ENCODE measurements at places on chromosomes 6 and 20.

DNA sequence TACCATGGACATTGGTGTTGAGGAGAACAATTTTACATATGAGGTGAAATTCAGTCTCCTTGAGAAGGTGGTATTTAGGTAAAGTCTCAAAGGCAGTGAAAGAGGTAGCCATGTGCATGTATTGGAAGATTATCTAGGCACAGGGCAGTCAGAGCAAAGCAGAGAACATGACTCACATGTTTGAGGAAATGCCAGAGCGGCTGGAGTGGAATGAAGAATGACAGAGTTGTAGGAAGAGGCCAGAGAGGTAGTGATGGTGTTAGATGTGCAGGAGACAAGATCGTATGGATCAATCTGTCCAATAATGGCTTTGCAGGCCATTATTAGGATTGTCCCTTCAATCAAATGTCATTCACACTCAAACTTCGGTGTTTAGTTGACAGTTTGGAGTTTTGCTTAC lies 449.4 kb upstream of the PTCHD4 start:
- peak; percentile 61 for DNase-seq

DNA sequence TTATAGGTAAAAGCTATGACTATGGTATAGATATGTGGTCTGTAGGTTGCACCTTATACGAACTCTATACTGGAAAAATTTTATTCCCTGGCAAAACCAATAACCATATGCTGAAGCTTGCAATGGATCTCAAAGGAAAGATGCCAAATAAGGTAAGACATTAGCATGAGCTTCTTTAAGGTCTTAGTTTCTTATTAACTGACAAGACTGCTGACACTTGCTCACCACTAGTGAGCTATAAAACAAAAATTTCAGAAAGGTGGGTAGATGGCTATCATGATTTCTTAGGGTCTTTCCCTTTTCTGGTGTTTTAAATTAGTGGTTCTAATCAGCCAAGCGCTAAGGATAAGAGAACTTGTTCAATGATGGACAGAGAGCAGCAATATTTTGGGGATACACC lies 21.9 kb downstream of the FAM217A start:
- no peak for DNase-seq

DNA sequence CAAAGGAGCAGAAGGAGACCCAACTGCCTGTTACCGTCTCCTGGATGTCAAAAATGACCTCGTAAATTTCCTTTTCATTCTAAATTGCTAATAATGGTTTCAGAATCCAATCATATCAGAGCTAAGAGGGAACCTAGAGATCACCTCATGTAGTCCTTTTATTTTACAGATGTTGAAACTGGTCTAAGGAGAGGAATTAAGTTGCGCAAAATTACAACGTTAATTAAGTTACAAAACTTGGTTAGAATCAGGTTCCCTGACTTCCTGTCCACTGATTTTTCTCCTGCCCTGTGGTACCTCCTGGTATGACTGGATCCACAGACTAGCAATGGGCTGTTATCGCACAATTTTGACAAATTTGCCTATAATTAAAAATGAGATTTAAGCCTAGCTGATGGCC lies 9.0 kb upstream of the STK38 start:
- no peak for DNase-seq

DNA sequence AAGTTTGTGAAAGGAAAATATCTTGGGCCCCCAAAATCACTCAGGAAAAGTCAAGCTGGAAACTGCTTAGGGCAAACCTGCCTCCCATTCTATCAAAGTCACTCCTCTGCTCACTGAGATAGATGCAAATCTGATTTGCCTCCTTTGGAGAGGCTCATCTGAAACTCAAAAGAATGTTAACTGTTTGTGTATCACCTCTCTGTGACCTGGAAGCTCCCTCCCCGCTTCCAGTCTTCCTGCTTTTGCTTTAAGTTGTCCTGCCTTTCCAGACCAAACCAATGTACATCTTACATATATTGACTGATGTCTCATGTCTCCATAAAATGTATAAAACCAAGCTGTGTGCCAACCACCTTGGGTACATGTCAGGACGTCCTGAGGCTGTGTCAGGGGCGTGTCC lies 331.4 kb upstream of the QKI start:
- DNase-seq, result no peak

DNA sequence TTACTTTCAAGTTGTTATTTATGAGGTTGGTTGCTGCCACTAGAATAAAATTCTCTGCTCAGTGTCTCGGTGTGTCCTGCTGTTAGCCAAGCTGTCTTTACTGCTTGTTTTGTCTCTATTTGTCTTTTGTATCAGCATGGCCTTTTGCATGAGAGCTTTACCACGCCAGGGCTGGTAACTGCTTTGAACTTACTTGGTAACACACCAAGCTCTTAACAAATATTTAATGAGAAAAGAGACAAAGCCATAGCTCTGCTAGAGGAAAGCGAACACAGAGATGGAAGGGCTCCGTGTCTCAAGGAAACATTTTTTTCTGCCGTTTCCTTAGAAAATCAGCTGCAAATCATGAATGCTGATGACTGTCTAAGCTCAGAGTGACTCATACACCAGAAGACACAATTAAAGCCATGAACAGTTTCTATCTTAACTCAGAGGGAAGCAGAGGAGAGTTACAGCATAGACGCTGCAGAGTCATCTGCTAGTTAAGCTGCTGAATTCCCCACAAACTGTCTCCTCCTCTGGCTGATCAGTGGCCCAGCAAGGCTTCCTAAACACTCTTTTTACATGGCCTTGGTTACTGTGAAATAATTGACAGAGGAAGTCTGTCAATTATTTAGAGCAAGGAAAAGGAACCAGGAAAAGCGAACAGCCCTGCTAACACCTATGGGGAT lies 44.8 kb downstream of the AGPAT4 start:
- DNase-seq, result peak; percentile 81

DNA sequence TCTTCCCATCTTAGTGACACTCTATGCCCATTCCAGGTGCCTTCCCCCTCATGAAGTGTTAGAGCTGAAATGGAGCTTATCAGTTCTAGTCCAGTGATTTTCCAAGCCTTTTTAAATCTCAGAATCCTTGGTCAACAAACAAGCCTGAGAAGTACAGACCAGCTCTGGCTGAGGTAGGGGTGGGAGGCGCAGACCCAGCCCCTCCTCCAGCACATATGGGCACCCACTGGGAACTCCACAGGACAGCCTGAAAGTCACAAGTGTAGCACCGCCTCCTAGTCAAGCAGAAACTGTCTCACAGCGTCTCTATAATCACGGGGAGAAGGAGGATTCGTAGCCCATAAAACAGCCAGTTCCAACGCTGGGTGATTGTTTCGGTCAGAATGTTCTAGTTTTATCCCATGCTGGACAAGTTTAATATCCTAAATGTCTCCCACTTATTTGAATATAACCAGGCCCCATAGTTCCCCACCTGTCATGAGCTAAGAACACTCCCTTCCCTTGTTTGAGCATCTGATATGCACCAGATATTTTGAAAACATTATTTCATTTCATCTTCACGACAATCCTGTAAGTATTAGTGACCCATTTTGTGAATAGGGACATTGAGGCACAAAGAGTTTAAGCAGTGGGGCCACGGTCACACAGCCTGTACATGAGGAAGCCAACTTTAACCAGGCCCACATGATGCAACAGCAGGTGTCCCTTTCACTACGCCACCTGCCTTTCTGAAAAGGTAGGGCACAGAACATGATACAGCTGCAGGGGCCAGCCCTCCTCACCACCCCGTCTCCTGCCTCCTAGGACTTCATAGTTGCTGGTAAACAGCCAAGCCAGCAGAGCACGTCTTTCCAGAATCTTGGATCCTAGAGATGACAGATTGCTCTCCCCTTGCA lies 40.1 kb downstream of the TRAF3IP2 start:
- DNase-seq, result no peak

- DNase-seq, result no peak
These were observed 130.7 kb downstream of the LRFN2 start for GRCh38 chr6:40456390-40457013.

GRCh38 chr20:51660672-51661608 lies 107.2 kb downstream of the ATP9A start:
- DNase-seq, result peak; percentile 94

GRCh38 chr6:151723152-151723551 lies 84.3 kb upstream of the ESR1 start:
- DNase-seq, result no peak

DNA sequence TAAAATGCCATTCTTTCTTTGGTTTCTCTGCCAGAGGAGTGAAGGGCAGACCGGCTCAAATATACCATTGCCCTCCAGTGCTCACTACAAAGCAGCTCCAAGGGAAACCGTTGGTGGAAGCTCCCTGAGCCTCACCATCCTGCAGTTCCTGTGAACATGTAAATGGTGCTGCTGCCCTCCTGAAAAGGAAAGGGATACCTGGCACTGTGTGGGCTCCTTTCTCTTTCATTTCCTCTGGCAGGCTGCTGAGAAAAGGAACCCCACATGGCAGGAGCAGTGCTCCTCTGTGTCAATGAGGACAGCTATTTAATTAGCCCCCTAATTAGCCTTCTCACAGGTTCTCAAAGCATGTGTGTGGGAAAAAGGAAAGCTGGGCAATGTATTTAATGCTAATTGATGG lies 142.5 kb downstream of the KLHL32 start:
- DNase-seq, result no peak

- peak; percentile 84 for DNase-seq
These were observed 23.1 kb downstream of the GNAS start for GRCh38 chr20:58875541-58876134.

DNA sequence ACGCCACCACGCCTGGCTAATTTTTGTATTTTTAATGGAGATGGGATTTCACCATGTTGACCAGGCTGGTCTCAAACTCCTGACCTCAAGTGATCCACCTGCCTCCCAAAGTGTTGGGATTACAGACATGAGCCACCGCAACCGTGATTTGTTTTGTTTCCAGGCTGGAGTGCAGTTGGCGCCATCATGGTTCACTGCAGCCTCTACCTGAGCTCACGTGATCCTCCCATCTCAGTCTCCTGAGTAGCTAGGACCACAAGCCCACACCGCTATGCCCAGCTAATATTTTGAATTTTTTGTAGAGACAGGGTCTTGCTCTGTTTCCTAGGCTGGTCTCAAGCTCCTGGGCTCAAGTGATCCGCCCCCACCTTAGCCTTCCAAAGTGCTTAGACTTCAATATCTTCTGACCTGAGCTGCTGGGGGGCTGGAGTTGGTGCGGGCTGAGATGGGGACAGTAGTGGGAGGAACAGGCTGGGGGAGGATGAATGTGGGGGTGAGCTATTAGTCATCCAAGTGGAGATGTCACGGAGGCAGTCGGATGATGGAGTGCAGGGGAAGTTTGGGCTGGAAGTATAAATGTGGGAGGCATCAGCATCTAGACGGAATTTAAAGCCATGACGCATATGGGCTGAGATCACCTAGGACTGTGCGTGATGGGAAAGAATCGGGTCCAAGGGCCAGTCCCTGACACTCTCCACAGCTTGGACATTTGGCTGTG lies 23.1 kb upstream of the ZMYND8 start:
- DNase-seq, result peak; percentile 91

DNA sequence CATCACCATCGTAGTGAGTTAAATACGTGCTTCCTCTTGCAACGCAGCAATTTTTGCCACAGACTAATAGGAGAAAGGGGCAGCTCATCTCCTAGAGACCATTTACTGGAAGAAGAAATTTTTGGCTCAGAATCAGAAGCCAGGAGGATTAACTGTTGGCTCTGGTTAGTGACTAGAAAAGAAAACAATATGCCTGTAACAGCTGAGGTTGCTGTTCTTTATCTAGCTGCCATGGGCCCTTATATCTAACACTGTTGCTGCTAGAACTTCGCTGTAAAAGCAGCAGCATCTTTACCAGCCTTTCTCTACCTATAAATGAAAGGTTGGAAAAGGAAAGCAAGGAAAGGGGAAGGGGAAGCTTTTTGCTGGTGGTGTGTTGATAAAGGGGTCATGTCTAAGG lies 65.9 kb downstream of the FAM135A start:
- no peak for DNase-seq

- DNase-seq, result no peak
These were observed 108.4 kb downstream of the FOXF2 start for GRCh38 chr6:1497761-1498105.

GRCh38 chr6:88662163-88662580 lies 301.2 kb downstream of the RNGTT start:
- no peak for DNase-seq

DNA sequence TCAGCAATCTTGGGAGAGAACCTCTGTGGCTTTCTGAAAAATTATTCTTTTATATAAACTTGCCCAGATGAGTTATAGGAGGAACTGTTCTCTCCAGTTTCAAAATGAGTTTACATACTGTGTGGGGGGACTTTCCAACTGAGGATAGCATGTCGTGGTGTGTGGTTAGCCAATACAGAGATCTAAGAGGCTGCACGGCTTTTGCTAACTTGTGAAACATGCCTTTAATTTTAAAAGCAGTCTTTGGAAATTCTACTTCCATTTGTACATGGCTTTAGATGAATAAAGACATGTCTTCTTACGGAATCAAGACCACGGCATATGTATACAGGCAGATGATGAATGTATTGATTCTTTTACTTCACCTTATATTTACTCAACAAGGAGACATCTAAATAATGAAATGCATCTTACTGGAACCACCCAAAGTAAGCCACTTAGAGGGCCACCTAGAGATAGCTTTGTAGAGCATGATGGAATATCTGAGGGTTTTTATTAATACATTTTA lies 39.8 kb downstream of the HIVEP1 start:
- no peak for DNase-seq

GRCh38 chr6:56243518-56244070 lies 3.8 kb downstream of the COL21A1 start:
- DNase-seq, result no peak

- DNase-seq, result no peak
These were observed 62.4 kb upstream of the TNFAIP3 start for GRCh38 chr6:137804637-137805036.

DNA sequence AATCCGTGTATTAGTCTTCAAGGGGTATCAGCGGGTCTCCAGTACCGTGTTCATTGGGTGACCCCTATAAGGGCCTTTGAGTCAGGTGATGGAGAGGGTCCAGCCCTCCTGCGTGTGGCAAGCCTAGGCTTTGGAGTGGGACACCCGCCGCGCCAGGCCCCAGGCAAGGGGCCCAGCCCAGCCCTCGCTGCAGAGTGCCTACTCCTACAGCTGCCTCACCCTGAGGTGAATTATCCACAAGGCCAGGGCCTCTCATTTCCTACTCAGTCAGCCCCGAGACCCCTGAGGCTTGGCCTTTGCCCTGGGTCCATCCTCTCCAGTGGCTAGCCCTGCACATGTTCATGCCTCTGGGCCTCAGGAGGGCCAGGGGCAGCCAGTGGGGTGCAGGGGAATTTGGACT lies 45.1 kb downstream of the TMEM242 start:
- DNase-seq, result no peak

GRCh38 chr6:145704143-145704781 lies 31.1 kb downstream of the EPM2A start:
- peak; percentile 20 for DNase-seq

- DNase-seq, result peak; percentile 74
These were observed 81.0 kb downstream of the NDUFAF5 start for GRCh38 chr20:13865791-13866351.

- peak; percentile 23 for DNase-seq
These were observed 6.3 kb downstream of the MAPK14 start for GRCh38 chr6:36033935-36034334.

- no peak for DNase-seq
These were observed 318.6 kb downstream of the PRKN start for GRCh38 chr6:162408826-162409535.

GRCh38 chr6:33320315-33321181 lies 3.0 kb upstream of the ZBTB22 start:
- DNase-seq, result peak; percentile 97
